ENCODE measurements at places on chromosomes 16 and 17. TPM values are rescaled to one million over a fixed set of nuclear protein-coding genes. Genes with fewer than 3 reads are reported as not detected.

DNA sequence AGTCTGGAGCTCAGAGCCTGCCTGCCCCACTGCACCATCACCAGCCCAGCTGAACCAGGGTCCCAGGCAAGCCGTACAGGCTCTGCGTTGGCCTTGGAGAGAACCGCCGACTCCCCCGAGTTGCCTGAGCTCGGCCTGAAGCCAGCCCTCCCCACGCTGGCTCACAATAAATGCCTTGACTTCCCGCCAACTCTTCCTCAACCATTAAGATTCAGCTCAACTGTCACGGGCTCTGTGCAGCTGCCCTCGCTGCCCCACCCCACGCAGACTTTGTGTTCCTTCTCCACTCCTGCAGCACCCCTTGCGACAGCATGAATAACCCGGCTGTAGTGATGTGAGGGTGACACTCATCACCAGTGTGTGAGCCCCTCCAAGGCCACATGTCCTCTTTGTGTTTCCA is 4.8 kb upstream of the QPRT start:
- peak; percentile 71 for DNase-seq

DNA sequence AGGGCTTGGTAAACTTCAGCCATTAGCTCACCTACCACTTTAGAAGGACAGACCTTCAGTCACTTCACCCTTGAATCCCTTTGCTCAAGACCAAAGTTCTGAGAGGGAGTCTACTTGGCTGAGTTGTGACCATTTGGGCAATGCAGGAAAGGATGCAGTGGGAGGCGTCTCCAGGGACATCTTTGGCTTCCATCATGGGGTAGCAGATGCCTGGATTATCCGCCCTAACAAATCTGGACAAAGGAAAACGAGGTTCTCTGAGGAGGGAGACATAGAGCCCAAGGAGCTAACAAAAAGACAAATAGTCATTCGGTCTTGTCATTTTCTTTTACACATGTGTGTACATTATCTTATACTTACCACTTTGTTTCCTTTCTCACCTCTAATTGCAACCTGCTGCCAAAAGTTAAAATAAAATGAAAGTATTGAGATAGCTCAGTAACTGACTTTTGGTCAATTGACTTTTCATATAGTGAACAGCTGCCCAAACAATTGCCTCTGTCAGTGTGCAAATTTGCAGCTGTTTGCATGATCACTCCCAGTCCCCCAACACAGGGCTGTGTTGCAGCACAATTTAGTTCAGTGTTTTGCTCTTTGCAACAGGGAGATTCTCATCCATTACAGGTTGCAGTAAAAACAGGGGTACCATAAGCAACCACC is 108.9 kb upstream of the EEF2KMT start:
- no peak for DNase-seq

GRCh38 chr17:47209499-47209898 is 351 bp downstream of the MYL4 start:
- DNase-seq = no peak

GRCh38 chr17:7782240-7782639 is 51.8 kb upstream of the KDM6B start:
- no peak for DNase-seq

DNA sequence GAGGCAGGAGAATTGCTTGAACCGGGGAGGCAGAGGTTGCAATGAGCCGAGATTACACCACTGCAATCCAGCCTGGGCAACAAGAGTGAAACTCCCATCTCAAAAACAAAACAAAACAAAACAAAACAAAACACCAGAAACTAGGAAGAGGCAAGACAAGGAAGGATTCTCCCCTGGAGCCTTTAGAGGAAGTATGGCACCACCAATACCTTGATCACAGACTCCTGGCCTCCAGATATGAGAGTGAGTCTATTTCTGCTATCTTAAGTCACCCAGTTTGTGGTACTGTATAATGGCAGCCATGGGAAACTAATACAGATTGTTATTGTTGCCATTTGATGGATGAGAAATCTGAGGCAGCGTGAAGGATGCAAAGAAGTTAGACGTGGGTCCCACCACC is 14.6 kb upstream of the CPPED1 start:
- no peak for DNase-seq

GRCh38 chr17:1431631-1432104 is 24.4 kb downstream of the CRK start:
- DNase-seq = no peak

DNA sequence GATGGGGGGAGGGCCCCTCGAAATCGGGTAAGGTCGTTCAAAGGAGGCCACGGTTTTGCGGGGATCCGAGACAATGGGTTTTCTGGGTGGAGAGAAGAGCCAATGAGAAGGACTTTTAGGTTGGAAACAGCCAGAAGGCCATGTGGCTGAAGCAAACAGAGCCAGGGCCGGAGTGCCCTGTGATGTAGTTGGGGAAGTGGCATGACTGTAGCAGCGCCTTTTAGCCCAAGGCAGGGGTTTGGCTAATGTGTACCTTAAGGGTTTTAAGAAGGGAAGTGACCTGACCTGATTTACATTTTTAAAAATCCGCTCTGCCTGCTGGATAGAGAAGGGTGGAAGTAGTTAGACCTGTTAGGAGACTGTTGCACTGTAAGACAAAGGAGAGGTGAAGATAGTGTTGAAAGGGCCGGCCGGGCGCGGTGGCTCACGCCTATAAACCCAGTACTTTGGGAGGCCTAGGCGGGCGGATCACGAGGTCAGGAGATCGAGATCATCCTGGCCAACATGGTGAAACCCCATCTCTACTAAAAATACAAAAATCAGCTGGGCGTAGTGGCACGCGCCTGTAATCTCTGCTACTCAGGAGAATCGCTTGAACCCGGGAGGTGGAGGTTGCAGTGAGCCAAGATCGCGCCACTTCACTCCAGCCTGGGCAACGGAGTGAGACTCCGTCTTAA is 1.0 kb downstream of the LYRM1 start:
- DNase-seq = peak; percentile 55

GRCh38 chr16:71631776-71632175 is 5.8 kb downstream of the MARVELD3 start:
- no peak for DNase-seq

DNA sequence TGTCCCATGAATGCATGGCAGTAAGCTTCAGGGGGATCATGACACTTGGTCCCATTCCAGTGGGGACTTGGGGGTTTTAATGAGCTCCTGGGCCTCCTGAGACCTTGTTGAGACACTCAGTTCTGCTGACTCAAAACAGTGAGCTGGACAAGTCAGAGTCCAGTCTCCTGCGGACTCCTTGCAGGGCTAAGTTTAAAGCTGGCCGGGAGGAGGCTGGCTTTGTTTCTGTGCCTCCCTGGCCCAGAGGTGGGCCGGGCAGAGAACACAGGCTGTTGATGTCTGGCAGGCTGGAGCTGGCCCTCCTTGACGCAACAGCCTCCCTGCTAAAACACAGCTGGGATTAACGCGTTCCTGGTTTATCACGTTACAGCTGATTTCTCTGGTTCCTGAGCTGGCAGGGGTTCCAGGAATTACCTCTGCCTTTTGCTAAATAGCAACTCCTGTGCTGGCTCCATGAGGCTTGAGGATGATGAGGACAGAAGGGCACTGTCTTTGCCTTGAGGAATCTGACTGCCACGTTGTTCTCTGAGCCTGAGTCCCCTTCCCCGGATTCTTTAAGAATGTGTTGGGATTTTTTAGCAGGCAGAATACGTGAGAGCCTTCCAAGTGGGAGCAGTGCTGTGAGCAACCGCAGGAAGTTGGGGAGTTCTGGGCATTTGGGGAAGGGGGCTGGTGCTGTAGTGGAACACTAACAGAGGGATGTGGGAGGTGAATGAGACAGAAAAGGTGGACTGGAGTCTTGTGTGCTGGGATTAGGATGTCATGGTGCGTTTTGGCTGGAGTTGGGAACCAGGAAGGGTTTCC is 2.0 kb downstream of the GPT2 start:
- DNase-seq = no peak

DNA sequence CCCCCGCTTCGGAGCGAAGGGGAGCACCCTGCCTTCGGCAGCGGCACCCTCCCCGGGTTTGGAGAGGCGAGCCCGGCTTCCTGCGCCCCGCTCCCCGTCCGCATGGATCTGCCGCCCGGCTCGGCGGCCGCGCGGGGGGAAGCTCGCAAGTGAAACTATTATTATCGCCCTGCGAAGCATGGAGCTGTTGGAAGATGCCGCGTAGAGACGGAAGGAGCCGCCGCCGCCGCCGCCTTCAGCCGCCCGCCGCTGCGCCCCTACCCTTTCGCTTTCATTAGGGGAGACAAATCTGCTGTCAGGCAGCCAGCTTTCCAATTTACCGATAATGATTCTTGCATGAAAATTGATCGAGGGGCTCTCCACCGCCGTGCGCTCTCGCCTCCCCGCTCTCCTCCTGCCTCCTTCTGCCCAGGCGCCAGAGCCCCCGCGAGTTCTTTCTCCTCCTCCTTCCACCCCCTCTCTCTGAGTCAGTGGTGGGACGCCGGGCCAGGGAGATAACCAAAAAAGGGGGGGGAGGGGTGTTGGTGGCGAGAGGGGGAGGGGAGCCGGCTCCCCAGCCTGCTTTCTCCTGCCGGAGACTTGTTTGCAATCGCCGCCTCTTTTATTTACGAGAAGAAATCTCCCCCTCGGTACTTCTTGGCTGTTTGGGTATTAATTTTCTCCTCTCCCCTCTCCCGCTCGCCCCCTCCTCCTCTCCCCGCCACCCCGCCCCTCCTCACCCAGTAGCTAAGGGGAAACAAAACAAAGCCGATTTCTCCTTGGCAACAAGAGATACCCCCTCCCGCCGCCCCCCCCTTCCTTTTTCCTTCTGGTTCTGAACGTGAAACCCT is 58.0 kb upstream of the GSE1 start:
- peak; percentile 66 for DNase-seq

GRCh38 chr16:15900901-15901500 is 12.6 kb upstream of the CEP20 start:
- no peak for DNase-seq

DNA sequence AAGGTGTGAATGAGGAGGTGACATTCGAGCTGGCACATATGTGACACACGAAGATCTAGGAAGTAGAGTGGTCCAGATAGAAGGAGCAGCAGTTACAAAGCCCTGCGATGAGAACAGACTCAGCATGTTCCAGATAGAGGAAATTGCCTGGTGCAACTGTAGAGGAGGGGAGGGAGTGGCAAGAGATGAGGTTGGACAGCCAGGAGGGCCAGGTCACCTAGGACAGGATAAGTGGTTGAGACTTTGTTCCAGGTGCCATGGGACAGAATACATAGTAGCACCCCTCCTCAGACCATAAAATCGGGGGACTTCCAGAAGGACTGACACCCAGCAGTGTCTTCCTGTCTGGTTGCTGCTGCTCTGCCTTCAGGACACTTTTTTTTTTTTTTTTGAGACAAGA is 11.0 kb upstream of the CENPT start:
- peak; percentile 26 for DNase-seq

- DNase-seq = no peak
Measured at GRCh38 chr17:72379516-72379915, 258.7 kb downstream of the SOX9 start.

GRCh38 chr16:649631-650030 is 466 bp downstream of the WDR90 start:
- DNase-seq = no peak

DNA sequence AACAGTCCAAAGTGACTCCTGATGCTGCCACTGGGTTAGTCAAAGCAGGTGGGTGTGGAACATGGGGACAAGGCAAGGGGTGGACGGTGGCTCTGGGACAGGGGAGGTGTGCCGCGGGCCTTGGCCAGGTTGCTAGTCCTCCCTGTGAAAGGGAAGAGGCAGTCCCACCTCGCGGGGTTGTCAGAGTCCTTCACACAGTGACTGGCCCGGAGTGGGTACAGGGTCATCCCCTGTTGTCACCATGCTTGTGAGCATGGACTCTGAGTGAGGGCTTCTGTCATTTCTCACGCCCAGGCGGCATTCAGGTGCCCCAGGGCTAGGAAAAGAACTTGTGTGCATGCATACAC is 3.1 kb upstream of the ZNF469 start:
- DNase-seq = no peak

DNA sequence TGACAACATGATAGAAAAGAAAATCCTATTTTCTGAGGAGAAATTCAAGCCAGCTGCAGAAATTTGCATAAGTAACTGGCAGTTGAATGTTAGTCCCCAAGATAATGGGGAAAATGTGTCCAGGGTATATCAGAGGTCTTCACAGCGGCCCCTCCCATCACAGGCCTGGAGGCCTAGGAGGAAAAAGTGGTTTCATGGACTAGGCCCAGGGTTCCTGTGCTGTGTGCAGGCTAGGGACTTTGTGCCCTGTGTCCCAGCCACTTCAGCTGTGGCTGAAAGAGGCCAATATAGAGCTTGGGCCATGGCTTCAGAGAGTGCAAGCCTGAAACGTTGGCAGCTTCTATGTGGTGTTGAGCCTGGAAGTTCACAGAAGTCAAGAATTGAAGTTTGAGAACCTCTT is 35.6 kb downstream of the TMEM100 start:
- DNase-seq = no peak

DNA sequence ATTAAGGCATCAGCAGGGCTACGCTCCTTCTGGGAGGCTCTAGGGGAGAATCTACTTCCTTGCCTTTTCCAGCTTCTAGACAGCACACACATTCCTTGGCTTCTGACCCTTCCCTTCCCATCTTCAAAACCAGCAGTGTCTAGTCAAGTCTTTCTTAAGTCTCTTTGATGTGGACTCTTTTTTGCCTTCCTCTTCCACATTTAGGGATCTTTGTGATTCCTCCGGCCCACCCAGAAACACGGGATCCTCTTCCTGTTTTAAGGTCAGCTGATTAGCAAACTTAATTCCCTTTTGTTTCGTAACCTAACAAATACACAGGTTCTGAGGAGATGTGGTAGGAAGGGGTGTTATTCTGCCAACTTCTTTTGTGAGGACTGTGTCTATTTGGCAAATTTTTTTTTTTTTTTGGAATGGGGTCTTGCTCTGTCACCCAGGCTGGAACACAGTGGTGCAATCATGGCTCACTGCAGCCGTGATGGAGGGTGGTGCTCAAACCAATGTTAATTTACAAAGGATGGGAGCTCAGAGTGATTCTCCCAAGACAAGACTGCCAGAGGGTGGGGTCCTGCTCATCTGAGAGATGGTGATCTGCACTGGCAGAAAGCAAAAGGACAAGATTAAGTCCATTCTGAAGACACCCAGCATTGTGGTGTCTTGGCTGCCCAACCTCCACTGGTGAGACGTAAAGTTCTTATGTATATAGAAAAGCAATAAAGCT is 14.7 kb downstream of the KNOP1 start:
- DNase-seq = no peak

GRCh38 chr16:48955837-48956236 is 325.8 kb downstream of the CBLN1 start:
- no peak for DNase-seq

The ARL5C gene
- not detected for total RNA-seq

The TNFRSF13B gene
- 9.2 TPM for total RNA-seq

The KRTAP3-2 gene
- total RNA-seq = not detected

The OR3A3 gene
- total RNA-seq = not detected

The GSDMA gene
- 3.7 TPM for total RNA-seq

The CNTNAP4 gene
- not detected for total RNA-seq

The DYNLRB2 gene
- total RNA-seq = not detected
